Activated naive CD4-positive, alpha-beta T cell treated with anti-CD3 and anti-CD28 coated beads for 36 hours (primary cell): ENCODE measurements at places on chromosomes 16 and 17.
A peak's percentile ranks its signal among the peaks of the same experiment; 100 is the strongest.

GRCh38 chr17:44787271-44787940 lies 28.6 kb downstream of the ADAM11 start:
- no peak for DNase-seq

DNA sequence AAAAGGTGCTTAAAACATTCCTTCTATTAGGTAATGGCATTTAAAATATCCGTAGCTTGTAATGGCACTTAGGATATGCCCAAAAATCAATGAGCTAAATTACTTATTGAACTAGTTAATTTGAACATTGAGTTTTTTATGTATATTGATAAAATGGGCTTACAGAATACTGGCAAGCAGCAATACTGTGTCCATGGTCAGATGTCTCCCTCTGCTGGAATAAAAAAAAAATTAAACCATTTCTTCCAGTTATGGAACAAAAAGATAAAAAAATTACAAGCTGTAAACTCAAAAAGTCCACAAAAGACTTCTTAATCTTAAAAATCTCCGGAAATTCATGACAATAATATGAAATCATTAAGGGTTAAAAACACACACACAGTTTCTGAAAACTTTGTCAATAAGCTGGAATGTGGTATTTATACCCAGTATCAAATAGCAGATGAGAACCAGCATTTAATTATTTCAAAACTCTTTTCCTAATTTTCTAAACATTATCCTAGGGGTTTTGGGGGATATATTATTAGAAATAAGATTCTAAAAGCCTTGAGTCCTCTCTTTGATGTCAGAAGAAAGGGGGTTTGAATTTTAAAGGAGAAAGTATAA lies 21.5 kb upstream of the PSMD7 start:
- DNase-seq = no peak

DNA sequence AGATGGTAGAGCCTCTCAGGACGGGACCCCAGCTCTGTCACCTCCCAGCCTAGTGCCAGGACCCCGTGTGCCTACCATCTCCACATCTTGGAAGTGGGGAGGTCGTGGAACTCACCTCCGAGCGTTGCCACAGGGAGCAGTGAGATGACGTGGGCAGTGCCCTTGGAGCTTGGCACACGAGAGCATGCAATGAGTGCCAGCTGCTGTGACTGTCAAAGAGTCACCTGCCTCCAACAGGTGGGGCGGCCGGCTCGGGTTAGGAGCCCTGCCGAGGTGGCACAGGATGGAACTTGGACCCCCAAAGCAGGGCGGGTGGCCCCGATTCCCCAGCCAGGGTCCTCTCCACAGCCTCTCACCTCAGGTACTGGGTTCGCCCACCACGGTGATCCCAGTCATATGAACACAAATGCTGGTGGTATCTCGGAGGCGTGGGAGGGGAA lies 5.5 kb downstream of the VPS4A start:
- DNase-seq = no peak

GRCh38 chr17:31869797-31870568 lies 10.9 kb upstream of the COPRS start:
- no peak for DNase-seq

GRCh38 chr16:9316615-9317014 lies 225.2 kb downstream of the HAPSTR1 start:
- no peak for DNase-seq

DNA sequence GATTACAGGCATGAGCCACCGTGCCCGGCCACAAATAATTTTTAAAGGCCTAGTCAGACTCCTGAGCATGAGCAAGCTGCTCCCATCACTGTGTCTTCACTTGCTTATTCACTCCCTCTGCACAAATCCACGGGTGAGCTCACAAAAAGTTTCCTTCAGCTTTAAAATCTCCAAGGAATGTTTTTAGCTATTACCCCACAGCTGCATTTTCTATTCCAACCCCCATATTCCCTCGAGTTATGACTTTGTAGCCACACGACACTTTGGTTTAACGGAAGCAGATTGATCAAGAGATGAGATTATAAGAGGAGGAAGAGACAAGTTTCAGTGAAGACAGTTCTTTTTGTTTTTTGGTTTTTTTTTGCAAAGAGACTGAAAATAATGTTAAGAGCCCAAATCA lies 49.1 kb upstream of the SLC25A19 start:
- DNase-seq = no peak

- no peak for DNase-seq
Measured at GRCh38 chr16:80066805-80067580, 466.5 kb upstream of the MAF start.

GRCh38 chr16:13120557-13120956 lies 219.2 kb downstream of the SHISA9 start:
- DNase-seq = no peak

DNA sequence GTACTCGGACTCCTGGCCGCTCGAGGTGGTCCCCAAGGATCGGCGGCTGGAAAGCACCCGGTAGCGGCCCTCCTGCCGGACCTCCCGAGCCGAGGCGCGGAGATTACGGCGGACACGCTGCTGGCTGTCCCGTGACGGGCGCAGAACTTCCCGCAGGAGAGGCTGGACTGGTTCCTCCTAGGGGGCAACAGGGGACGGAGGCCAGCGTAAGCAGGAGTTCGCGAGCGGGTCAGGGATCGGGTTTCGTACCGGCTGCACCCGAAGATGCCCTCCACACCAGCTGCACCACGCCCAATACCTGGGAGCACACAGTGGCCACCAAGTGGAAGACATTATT lies 341 bp downstream of the SLC7A6OS start:
- DNase-seq = no peak

DNA sequence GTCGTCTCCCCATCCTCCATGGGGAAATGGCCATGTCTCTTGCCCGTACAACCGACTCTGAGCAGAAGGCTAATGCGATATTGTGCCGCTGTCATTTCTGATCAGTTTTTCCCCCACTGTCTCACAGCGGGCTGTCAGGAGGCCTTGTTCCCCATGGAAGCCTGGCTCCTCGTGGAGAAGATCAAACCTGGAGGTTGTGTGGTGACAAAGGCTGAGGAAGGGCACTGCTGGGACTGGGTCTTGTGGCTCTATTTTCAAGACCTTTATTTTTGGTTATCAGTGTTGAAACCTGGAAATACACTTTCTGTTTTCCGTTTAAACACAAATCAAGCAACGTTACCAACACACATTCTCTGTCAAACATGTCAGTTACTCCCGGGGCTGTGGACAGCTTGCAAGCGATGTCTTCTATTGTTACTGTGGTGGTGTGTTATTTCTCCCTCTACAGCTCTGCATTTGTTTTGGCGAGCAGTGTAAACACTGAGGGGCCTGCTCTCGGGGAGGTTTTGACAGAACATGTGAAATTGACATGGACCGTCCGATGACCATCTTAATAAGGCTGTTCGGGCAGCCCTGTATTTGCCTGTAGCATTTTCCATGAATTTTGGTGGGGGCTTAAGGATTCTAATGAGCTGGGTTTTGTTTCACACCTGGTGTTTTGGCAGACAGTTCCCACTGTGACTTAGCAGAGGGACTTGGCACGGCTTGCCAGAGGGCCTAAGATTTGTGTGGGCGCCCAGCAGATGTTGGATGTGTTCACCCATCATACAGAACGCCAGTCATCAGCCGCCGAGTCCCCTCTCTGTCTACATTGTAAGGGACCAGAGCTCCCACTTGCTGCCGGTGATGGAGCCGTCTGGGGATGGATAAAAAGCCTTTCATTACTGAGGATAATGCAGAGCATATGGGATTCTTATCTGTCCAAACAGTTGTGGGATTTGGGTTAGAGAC lies 12.5 kb downstream of the RBFOX1 start:
- no peak for DNase-seq

- no peak for DNase-seq
Measured at GRCh38 chr16:17457513-17457912, 13.2 kb downstream of the XYLT1 start.

GRCh38 chr17:36148559-36149295 lies 27.7 kb downstream of the TBC1D3B start:
- DNase-seq = peak; percentile 85

GRCh38 chr17:63075969-63076368 lies 109.9 kb downstream of the TANC2 start:
- no peak for DNase-seq

DNA sequence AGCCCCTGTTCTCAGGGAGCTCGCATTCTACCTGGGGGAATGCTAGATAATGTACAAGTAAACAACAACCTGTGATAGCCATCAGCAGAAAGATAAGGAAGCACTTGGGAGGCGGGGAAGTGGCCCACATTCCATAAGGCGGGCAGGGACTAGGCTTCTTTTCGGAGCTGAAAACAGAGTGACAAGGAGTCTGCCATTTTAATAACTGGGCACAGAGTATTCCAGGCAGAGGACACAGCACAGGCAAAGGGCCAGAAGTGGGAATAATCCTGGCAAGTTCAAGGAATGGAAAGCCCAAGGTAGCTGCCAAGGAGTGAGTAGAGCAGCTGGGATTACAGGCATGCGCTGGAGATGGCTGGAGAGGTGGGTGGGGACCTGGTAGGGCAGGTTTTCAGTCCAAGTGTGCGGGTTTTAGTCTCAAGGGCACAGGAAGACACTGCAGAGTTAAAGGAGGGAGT lies 24.3 kb downstream of the USP43 start:
- no peak for DNase-seq
